Epithelial cell of proximal tubule (primary cell): ENCODE measurements at places on chromosomes 16 and 17.

GRCh38 chr16:48231727-48232492 is 12.2 kb upstream of the LONP2 start:
- DNase-seq, result no peak

DNA sequence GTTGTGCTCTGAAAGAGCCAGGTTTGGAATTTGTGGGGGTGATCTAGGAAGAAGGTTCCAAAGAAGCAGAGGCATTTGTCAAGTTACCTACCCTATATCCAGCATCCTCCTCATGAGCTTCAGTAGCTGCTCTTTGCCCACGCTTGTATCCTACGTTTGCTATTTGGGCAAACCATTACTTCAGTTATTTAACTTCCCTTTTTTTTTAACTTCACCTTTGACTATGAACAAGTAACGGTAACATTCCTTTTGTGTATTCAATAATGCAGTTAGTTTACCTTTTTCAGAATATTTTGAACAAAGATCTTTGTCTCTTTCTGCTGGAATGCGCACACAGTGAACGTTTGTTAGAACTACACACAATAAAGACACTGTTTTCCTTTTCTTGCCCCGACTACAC is 41.5 kb downstream of the CYB5B start:
- no peak for DNase-seq

DNA sequence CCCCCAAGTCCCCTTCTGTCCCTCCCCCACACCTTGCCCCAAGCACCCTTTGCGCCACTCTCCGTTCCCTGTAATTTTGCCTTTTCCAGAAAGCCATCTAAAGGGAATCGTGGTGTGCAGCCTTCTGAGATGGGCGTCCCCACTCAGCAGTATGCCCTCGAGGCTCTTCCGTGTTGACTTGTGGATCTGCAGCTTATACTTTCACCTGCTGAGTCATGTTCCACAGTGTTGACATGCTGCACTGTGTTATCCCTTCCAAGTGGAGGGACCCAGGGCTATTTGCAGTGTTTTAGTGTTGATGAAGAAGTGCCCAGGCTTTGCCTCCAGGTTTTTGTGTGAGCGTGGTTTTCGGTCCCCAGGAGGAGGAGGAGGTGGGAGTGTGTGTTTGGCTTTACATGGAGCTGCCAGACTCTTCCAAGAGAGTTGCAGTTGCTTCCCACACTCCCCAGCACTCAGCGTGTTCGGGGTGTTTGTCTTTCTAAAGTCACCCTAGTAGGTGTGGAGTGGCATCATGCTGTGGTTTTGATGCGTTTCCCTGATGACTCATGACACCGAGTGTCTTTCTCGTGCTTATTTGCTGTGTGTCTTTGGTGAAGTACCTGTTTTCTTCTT is 32.1 kb upstream of the JPT2 start:
- DNase-seq, result no peak

DNA sequence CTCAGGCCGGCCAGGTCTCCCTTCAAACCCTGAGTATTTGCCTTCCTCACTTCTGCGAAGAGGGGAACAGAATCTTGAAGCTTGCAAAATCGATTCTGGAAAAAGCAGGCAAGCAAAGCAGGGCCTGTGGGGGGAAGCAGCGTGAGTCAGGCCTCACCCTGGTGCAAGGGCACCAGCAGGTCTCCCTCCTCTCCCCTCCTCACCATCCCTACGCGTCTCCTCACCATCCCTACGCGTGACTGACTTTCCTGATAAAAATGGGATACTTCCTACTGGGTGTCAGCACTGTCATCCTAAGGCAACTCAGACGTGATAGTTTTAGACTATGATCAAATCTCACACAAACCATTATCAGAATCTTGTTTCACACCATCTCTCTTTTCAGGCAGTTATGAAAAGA is 12.1 kb downstream of the CMTM3 start:
- DNase-seq, result no peak

GRCh38 chr16:87963400-87963799 is 12.2 kb downstream of the BANP start:
- no peak for DNase-seq

DNA sequence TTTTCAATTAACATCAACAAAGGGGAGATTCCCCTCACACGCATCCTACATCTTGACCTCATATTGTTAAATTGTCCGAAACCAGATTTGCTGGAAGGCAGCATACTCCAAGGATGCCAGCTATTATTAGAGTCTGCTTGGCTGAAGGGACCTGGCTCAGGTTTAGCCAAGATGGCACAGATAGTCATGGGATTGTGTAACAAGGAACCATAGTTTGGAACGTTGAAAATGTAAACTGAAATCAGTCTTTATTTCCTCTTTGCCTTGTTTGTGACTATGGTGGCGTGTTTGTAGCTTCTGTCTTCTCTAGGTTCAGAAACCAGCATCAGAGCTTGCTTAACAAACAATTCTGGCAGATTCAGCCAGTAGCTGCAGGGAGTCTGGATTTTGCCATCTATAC is 5.9 kb downstream of the ARSG start:
- DNase-seq, result no peak

DNA sequence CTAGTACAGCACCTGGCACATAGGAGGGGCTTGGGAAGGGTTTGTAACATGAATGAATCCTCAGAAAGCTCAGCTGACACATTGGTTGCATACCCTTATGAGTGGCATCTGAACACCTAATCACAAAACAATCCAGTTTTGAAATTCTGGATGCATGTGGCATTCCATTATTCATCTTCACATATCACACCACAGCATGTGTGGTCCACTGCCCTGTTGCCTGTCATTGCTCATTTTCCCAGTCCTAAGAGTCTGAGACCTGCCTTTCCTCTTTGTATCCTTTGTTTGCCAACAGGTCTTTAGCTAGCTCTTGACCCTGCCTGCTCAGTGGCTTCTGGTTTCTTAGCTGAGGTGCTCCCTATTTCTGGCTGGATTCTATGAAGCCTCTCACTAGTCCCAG is 170.8 kb upstream of the ASIC2 start:
- DNase-seq, result no peak

- peak; percentile 84 for DNase-seq
Observed at GRCh38 chr17:37787055-37787757, 42.3 kb upstream of the HNF1B start.

DNA sequence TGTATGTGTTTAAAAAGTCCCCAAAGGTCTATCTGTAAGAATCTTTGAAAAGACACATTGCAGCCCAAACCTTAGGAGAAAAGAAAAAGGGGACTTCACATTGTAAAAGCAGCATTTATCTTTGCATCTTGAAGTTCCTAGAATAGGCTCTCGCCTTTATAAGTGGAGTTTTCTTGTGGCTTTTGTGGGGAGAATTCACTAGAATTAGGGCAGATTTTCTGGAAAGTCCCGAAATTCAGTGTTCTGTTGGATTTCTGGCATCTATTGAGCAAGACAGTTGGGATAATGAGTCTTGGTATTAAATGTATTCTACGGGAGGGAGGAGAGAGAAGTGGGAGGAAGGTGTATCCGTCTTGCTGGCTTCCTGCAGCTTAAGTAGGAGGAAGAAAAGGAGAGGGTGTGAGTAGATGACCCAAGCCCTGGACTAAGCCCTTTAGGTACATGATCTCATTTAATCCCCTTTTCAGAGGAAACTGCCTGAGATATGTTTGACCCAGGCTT is 62.6 kb downstream of the PRKCA start:
- no peak for DNase-seq

- no peak for DNase-seq
Observed at GRCh38 chr17:17147821-17148220, 58.3 kb downstream of the PLD6 start.

DNA sequence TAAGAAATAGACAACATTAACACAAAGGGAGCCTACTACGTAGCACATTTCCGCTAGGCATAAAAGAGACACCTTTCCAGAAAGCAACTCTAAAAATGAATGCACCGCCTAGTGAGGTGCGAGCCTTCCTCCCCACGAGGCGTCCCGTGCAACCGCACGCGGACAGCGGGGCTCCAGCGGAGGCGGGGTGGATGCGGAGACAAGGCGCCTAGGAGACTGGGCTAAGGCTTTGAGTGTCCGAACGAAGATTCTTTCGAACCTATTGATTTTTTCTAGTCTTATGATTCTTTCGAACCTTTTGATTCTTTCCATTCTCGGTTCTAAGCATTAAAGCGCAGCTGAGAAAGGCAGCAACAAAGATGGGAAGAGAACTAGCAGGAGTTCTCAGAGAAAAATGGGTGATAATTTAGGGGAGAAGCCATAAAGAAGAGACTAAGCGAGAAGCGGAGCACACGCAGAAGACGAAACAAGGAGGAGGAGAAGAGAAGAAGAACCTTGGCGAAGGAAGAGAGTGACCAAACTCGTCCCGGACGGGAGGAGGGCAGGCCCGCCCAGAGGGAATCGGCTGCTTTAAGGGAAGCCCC is 394 bp upstream of the CPD start:
- DNase-seq, result no peak

DNA sequence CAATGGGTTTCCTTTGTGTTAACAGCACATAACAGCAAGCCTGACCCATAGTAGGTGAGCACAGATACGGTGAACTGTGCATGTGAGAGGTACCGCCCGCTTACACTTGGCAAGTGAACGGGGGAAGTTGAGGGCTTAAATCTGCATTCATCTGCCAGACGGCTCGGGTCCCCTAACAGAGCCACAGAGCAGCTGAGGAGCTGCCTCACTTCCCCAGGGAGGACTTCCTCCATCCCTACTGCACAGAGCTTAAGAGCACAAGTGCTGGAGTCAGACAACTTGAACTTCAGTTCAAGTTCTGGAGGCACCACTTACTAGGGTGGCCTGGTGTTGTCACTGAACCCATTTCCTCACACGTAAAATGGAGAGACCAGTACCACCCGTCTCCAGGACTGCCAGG is 13.4 kb downstream of the RAB5C start:
- DNase-seq, result no peak

- DNase-seq, result no peak
Observed at GRCh38 chr16:49049191-49049590, 232.4 kb downstream of the CBLN1 start.

GRCh38 chr17:8264836-8265542 is 15.9 kb downstream of the PFAS start:
- no peak for DNase-seq

GRCh38 chr16:75107505-75107904 is 9.1 kb downstream of the LDHD start:
- no peak for DNase-seq

- DNase-seq, result no peak
Observed at GRCh38 chr16:89052191-89052889, 41.3 kb upstream of the ACSF3 start.

DNA sequence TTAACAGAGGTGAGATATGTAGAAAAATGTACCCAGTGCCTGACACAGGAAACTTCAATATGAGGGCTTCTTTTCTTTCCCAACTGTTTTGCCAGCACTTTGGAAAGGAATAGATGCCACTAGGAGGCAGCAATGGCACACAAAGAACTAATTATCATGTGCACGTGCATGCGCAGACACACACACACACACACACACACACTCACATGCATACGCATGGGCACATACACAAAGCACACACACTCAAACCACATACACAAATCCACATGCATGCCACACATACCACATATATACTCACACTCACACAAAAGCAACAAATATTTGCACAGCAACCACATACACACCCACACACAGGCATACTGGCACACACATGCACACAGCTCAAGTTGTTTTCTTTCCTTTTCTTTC is 8.8 kb upstream of the CEP112 start:
- peak; percentile 26 for DNase-seq

DNA sequence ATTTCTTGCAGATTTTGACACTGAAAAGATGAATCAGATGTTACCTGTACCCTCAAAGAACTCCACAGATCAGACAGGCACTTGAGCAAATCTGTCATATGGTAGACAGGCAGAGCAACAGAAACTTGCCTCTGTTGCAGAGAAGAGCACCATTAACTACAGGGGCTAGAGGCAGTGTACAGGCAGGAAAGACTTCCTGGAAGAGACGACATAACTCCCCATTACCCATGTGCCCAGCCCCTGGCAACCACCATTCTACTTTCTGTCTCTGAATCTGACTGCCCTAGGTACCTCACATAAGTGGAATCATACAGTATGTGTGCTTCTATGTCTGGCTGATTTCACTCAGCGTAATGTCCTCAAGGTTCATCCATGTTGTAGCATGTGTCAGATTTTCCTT is 15.5 kb downstream of the GFOD2 start:
- DNase-seq, result no peak

DNA sequence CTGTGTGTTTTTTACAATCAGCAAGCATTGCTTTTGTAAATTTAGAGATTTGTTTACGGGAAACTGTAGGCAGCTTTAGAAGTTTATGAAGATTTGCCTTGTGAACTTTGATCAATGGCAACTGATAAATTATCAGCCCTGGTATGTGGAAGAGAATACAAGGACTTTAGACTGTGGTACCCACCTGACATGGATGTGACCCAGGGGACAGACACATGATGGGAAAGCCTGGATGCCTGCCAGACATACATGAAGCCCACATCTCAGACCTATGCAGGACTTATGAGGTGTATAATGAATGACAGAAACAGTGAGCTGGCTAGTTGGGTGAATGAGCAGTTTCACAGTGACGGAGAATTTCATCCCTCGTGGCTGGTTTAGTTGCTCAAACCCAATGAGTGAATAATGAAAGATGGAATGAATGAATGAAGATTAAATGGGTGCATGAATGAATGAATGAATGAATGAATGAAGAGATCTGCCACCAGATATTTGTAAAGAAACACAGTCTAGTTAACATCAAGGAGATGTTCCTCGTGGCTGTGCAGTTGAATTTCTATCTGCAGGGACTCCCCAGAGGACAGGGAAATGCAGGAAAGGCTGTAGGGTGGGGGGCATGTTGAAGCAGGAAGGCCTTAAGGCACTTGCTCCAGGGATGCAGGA is 7.6 kb downstream of the TMEM92 start:
- no peak for DNase-seq

DNA sequence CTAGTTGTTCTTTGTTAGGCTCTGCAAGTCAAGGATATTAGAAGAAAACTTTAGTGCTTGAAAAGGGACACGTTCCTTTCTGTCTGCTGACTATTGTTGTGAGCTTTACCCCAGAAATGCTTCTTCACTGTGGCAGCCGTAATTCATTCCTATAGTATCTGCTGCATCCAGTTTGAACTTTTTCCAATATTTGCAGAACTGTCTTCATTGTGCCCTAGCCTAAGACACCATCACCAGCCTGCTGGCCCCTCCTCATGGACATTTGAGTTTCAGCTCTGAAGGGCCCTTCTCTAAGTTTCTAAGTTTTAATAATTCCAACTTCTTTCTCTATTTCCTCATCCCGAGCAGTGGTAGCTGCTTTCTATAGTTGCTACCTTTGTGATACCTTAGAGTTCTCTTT is 91.7 kb downstream of the SLC39A11 start:
- DNase-seq, result no peak

GRCh38 chr17:68640242-68640989 is 39.2 kb upstream of the FAM20A start:
- DNase-seq, result no peak

DNA sequence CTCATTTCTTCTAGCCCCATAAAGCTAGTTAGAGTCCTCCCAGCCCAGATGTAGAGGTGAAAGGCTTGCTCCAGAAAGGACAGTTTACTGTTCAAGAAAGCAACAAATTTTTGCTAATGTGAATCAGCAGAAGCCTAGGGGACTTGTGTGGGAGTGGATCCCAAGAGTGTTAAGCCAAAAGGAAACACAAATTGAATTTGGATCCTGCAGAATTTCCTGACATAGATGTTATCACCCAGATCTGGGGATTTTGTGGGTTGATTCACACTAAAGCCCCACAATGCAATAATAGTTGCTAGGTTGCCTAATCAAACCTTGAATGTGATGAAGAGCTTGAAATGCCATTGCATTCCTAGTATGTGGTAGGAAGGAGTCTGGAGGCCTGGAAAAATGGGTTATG is 135.2 kb upstream of the HS3ST3A1 start:
- no peak for DNase-seq
